Activated CD8-positive, alpha-beta T cell treated with anti-CD3 and anti-CD28 coated beads, Interleukin-2, amount 10 ng/mL, durations not matched to agents 7 days and 5 days (primary cell): ENCODE measurements at places on chromosomes 4 and X.

DNA sequence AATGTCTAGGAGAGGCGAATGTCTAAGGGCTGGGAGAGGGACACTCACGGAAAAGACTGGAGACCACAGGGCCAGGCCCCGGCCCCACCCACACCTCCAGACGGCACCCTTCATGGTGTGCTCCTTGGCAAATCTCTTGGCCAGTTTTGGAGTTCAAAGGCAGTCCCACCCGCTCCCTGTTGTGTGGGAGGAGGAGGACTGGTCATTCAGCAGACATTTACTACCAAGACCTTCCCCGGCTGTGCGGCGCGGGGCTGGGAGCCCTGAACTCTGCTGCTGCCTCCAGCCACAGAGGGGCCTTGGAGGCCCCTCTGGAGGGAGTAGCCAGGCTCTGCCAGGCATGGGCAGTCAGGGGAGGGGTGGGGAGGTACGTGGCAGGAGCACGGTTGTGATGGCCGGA is 8.7 kb upstream of the TBC1D14 start:
- no peak for DNase-seq

DNA sequence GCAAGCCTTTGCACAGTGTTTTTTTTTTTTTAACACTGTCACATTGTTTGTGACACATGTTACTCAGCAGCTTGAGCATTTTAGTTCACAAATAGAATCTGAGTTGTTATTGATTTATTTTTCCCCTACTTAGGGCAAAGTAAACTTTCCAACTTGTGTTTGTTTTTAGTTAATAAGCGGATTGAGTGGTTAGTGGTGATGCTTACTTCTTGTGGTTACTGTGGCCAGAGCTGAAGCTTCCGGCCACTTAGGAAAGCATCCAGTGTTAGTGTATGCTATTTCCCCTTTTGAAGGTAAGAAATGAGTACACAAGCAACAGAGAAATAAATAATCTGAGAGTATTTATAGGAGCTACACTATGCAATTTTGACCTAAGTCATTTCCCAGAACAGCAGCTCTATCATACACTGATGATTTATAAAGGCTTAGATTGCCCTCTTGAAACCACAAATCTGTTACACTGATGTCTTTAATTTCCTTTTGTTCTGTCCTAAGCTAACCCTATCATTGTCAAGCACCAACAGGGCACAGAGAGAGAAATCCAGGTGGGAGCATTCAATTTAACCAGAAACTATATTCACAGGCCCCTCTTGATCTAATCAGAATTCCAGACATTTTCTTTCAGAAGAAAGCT is 2464.6 kb downstream of the PCDH7 start:
- DNase-seq = no peak

DNA sequence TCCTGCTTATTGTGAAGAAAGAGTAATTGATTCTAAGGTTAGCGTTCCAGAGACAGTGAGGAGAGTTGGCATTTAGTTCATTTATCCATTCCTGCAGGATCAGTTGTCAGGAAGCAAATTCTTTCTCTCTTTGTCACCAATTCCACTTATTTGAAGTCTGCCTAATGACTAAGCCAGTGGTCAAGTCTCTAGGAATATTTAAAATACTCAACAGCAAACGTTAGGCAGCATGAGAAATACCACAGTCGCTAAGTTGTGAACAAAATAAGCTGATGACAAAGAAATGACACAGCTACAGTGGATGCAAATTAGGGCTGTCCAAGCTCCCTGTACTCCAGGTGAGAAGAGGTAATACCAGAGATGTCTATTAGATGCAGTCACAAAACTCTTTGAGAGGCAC is 6.6 kb upstream of the MAGEB17 start:
- DNase-seq = no peak

- DNase-seq = no peak
Observed at GRCh38 chr4:95153182-95153581, 395.4 kb downstream of the BMPR1B start.
